ENCODE measurements at places on chromosomes 11 and 22.
A peak's percentile ranks its signal among the peaks of the same experiment; 100 is the strongest.

- DNase-seq: no peak
Measured at GRCh38 chr11:44718612-44719390, 8.0 kb upstream of the TSPAN18 start.

- peak; percentile 15 for DNase-seq
Measured at GRCh38 chr11:110367571-110367970, 62.2 kb upstream of the FDX1 start.

DNA sequence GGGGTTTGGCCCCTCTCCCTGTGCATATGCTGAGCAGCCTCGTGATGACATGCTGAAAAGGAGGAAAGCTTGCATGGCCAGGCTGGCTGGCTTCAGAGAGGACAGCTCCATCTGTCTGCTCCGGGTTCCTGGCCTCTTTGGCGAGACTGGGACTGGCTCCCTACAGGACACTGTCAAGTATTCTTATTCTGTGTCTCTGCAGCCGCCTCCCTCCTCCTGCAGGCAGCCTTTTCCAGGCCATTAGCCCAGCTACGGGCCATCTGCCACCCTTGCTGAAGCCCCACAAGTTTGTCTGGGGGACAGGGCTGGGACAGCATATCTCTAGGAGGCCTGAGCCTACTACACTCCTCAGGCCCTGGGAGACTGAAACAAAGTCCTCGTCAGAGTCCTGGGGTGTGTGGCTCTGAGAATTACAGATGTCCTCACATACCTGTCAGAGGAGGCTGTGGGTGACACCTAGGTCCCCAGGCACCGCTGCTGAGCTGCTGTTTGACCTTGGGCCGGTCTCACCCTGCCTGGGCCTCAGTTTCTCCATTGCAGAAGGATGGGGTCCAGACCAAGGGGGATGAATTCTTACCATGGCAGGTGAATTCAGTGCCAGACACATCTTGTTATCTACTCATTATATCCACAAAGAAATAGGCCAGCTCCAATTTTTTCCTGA is 11.0 kb downstream of the MRGPRG start:
- no peak for DNase-seq

DNA sequence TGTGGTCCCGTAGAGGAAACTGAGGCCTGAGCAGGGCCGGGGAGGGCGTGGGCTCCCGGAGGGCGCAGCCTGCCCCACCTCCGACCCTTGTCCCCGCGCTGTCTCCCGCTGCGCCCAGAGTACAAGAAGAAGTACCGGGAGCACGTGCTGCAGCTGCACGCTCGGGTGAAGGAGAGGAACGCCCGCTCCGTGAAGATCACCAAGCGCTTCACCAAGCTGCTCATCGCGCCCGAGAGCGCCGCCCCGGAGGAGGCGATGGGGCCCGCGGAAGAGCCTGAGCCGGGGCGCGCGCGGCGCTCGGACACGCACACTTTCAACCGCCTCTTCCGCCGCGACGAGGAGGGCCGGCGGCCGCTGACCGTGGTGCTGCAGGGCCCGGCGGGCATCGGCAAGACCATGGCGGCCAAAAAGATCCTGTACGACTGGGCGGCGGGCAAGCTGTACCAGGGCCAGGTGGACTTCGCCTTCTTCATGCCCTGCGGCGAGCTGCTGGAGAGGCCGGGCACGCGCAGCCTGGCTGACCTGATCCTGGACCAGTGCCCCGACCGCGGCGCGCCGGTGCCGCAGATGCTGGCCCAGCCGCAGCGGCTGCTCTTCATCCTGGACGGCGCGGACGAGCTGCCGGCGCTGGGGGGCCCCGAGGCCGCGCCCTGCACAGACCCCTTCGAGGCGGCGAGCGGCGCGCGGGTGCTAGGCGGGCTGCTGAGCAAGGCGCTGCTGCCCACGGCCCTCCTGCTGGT is 1.9 kb downstream of the NLRP6 start:
- no peak for DNase-seq

- DNase-seq: no peak
Measured at GRCh38 chr22:40300316-40300715, 46.0 kb upstream of the ADSL start.

DNA sequence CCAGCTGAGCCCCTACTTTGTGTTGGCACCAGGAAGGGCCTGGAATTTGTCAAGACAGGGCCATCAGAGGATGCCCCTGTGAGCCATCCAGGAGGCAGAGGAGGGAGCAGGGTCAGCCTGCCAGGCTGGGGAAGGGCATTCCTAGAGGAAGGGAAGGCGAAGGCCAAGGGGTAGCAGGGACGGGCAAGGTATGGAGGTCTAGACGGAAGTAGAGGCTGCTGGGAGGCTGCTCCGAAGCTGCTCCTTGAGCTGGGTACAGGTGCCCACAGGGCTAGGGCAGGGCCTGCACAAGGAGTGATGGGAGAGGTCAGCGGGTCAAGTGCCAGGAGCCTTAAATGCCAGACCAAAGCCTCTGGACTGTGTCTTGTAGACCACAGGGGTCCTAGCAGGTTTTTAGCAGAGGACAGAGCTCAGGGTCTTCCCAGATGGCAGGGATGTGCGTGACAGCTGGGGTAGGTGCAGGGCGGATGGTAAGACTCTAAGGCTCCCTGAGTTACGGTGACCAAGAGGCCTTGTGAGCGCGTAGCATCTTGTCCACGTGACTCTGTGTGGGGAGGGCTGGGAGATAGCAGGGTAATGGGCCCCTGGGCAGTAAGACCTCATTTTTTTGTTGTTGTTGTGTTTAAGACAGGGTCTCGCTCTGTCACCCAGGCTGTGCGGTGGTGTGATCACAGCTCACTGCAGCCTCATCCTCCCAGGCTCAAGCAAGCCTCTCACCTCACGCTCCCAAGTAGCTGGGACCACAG is 31.7 kb upstream of the CSNK1E start:
- DNase-seq: no peak

DNA sequence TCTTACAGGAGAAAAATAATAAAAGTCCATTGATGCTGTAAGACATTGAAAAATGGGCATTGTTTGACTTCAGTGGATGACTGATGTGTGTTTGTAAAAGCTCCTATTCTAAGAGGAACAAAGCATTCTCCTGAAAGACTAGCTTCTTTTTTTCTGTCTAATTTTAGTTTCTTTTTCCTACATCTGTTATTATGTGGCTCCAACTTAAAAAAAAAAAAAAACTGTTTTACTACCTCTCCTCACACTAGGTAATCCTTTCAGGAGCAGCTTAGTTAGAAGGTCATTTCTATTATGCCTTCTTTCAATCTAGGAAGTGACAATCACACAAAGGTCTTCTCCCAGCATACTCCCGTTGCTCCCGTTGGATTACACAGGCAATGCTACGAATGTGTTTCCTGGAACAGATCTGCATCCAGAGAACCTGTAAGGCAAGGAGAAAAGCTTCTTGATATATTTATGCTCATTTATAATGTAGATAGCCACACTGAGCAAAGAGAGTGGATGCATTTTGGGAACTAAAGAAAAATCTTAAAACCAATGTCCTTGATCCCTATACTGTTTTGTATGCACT is 595.1 kb upstream of the CCDC179 start:
- no peak for DNase-seq

- no peak for DNase-seq
Measured at GRCh38 chr11:128664317-128664716, 29.6 kb upstream of the FLI1 start.

- no peak for DNase-seq
Measured at GRCh38 chr22:42889304-42889703, 32.2 kb upstream of the ARFGAP3 start.

GRCh38 chr11:73206801-73207200 is 11.3 kb upstream of the P2RY2 start:
- DNase-seq: no peak

- peak; percentile 56 for DNase-seq
Measured at GRCh38 chr22:46245511-46245910, 4.6 kb downstream of the CDPF1 start.

DNA sequence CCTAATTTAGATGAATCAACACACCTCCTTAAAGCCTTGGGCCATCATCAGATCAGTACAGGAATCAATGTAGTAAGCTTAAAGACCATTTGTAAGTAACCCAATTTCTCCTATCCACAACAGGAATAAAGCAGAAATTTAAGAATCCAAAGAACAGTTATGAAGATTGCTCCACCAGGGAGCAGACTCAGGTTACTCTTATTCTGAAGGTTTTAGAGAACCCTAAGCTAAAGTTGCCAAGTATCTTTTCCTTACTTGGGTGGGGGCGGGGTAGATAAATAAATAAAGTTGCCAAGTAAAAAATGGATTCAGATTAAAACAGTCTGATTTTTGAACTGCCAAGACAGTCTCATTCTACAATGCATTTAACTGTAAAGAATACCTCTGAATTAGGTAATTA is 18.1 kb downstream of the CKAP5 start:
- DNase-seq: no peak

GRCh38 chr11:71548716-71549151 is 514 bp downstream of the KRTAP5-9 start:
- DNase-seq: no peak

GRCh38 chr11:85749884-85750283 is 61.1 kb downstream of the SYTL2 start:
- no peak for DNase-seq

DNA sequence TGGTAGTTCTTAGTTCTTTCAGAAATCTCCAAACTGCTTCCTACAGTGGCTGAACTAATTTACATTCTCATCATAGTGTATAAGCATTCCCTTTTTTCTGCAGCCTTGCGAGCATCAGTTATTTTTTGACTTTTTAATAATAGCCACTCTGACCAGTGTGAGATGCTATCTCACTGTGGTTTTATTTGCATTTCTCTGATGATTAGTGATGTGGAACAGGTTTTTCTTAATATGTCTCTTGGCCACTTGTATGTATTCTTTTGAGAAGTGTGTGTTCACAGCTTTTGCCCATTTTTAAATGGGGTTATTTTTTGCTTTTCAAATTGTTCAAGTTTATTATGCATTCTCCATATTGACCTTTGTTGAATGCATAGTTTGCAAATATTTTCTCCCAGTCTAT is 459.3 kb downstream of the NTM start:
- no peak for DNase-seq

- DNase-seq: no peak
Measured at GRCh38 chr11:100774859-100775258, 87.8 kb downstream of the ARHGAP42 start.

DNA sequence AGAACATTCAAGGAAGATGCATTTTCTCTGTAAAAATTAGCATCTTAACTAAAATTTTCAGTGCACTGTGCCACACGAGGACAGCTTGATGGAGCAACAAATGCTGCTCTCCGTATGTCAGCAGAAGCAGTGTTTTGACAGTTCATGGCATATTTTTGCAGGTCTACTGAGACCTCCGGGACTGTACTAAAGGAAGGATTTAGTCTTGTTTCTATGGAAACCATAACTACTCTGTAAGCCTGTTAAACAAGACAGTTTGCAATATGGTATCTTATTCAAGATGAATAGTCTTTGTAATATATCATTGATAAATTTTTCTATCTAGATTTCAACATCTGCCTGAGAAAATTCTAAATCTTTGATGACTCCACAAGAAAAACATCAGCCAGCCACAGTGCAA is 184.0 kb upstream of the GUCY1A2 start:
- DNase-seq: no peak

GRCh38 chr11:82845356-82846353 is 54.6 kb downstream of the PRCP start:
- no peak for DNase-seq

DNA sequence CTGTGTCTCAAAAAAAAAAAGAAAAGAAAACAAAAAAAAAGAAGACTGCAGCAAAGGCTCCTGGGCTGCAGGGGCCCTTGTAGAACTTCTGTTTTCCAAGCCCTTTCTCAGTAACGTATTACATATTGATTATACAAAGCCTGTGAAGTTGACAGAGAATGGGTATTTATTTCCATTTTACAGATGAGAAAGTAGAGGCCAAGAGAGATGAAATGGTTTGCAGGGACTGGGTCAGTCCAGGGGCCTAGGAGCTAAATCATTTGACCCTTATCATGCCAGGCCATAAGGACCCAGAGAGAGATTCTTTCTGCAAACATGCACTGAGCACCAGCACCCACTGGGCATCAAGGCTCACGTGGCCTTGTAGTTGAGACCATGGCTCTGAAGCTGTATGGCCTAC is 4.5 kb downstream of the PPP2R5B start:
- no peak for DNase-seq

DNA sequence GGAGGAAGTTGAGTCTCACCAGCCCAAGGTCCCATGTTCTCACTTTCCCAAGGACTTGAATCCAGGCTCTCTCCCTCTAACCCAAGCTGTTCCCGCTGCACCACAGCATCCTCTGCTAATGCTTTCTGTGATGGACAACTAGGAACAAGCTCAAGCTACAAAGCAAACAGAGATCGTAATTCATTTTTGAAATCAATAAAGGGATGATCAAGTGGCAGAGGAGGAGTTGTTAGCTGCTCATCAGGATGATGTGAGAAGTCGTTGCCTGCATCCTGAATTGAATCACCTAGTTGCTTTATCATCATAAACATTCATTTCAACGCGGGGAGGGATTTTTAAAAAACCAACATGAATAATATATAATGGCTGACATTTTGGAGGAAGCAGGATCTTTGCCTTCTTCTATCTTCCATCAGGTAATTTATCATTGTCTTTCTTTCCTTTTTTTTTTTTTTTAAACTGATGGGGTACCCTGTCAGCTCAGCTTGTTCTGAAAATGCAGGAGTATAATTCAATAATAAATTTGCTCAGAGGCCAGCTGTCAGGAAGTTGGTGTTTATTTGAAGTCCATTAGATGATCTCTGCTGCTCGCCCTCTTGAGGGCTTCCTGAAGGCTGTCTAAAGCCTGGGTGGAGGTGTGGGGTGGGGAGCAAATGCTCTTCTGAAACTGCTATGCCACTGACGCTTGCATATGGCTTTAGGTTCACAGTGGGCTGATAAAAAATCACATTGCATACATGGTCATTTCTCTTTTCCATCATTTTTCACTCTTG is 174.4 kb upstream of the NARS2 start:
- DNase-seq: peak; percentile 79

- no peak for DNase-seq
Measured at GRCh38 chr11:132111838-132112237, 741.4 kb downstream of the NTM start.

DNA sequence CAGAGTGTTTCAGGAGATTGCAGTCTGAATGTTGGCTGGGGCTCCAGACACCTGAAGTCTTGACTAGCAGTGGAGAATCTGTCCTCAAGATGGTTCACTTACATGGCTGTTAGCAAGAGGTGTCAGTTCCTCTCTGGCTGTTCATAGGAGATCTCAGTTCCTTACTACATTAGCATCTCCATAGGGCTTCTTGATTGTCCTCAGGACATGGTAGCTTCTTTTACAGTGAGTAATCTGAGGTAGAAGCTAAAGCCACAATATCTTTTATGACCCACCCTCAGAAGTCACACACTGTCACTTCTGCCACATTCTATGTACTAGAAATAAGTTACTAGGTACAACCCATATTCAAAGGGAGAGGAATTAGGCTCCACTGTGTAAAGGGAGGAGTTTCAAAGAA is 10.5 kb upstream of the PATL1 start:
- DNase-seq: no peak

DNA sequence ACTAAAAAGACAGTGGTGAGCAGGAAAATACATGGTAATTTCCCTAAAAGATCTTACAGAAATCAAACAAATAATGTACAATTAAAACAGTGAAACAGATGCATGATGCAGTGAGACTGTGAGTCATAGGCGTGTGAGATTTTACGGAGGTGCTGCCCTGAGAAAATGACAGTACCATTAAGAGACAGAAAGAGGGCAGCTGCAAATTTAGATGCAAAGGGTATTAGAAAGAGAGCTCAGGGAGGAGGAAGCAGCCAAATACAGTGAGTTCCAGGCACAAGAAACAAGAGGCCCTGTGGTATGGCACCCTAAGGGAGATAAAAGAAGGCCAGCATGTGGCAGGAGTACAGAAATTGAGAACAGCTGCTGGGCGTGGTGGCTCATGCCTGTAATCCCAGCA is 88.5 kb upstream of the FIBIN start:
- no peak for DNase-seq

- no peak for DNase-seq
Measured at GRCh38 chr11:4381901-4382300, 11.6 kb downstream of the TRIM21 start.

- no peak for DNase-seq
Measured at GRCh38 chr22:39028281-39028680, 7.4 kb downstream of the APOBEC3D start.

All from DMS153 (cell line).